ENCODE measurements at places on chromosomes 3 and 15.
A peak's percentile ranks its signal among the peaks of the same experiment; 100 is the strongest.

DNA sequence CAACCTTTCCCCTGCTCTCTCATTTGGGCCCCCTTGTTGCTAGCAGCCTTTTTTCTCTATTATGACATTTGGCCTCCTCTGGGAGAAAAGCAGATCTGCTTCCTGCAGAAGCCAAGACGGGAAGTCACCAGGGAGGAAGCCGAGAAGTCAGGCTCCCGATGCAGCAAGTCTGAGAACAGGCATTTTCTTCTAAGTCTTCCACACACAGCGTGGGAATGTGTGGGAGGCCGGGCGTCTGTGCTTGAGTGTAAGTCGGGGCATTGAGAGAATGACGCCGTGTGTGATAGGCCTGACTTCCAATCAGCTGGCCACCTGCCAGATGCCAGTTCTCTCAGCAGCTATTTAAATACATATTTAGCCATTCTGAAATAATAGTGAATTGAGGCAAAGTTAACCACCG is 75.8 kb upstream of the FAM98B start:
- DNase-seq, result peak; percentile 63

DNA sequence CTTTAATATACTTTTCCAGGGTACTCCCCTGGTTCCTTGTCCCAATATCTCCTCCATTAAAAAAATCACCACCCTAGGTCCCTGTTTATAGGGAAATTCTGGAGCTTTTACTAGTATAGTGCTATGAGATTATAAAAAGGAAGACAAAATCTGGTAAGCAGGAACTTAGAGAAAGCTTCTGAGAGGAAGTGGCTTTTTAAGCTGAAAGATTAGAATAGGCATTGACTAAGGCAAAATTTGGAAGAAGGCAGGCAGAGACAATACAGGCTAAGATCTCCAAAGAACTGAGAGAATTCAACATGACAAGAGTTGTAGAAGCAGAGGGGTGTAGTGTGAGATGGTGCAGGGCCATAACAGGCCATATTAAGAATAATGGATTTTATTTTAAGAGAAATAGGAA is 25.8 kb downstream of the SGO1 start:
- no peak for DNase-seq

- no peak for DNase-seq
These were observed 195.7 kb downstream of the OXSM start for GRCh38 chr3:25985621-25986020.

DNA sequence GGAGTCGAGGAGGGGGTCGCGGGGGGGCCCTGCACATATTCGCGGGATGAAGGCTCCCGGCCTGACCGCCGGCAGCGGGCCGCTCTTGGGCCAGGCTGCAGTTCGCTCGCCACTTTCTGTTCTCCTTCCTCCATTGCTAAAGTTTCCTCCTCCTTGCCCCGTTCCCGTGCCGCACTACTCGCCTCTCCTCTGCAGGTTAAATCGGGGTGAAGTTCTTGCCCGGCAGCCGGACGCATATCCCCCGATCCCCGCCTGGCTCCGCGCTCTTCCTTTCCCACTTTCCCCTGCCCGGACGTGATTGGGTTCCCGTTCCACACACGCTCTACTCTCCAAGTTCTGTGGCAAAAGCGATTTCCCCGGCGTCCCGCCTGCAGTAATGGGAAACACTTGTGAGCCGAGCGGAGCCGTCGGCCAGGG is 556 bp downstream of the CRYBG3 start:
- DNase-seq, result peak; percentile 74

DNA sequence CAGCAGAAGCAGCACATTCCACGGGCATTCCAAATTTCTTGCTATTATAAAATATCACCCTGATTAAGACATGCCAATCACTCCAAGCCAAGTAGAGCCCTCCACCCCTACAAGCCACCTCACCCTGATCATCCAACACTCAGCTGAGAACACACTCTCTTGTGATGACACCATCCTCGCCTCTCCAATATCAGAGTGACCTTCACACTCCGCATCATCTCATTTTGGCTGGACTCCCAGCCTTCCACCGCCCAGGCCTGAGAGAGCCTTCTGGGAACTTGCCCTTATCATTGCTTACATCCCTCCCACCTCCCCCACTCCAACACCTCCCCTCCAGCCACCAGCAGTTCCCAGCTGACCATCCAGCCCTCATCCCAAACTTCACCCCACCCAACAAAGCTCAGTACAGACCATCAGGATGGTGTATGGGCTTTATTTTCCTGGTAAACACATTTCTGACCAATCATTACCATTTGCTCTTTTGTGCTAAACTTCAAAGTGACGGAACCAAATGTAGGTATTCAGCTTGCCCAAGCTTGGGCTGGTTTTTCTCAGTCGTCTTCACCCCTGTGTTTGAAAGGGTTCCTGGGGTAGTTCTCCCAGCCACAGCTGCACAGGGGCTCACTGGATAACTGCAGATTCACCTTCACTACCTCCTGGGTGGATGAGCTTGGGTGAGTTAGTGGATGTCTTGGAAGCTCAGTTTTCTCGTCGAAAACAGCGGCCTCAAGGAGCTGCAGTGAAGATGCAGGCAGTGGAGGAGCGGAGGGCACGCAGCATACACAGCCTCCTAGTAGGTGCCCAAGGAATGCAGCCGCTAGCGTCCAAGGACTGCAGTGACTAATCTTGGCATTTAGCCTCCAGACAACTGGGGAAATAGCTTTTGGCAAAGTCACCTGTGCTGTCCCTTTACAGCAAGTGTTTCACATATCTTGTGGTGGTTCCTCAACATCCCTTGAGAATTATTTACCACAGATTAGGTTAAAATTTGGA is 115.1 kb downstream of the LIPC start:
- DNase-seq, result peak; percentile 59

All from psoas muscle (tissue), 8 donors.